Caco-2 (cell line): ENCODE measurements at places on chromosomes 6 and 20. TPM values are rescaled to one million over a fixed set of nuclear protein-coding genes. Genes with fewer than 3 reads are reported as not detected.
A peak's percentile ranks its signal among the peaks of the same experiment; 100 is the strongest.

DNA sequence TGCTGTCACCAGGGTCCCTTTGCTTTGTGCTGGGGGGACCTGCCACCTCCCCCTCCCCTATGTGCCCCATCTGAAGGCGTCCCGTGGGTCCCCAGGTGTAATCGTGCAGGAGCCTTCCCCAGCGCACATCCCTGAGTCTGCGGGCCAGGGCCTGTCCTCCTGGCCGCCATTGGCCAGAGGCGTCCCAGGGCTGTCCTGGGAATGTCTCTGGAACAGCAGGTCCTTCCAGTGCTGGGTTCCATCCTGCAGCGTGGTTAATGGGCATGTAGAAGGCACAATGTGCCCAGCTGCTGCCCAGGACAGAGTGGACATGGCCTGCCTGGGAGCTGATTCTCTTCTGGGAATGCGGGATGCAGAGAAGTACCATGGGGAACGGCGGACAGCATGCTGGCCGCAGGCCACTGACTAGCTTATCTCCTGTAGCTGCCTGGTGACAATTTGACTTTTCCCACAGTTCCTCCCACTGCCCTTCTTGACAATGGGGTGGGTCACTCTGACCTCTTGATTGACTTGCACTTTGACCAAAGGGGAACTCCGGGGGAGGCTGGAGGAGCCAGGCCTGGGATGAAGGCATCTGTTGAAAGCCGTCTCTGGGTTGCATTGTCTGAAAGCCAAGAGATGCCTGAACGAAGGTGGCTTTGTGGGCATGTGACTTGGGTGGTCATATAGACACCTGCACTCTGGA is 64.0 kb downstream of the CTCFL start:
- H3K4me3 ChIP-seq = no peak overlapping the region
- H3K27ac ChIP-seq = no peak overlapping the region
- H3K36me3 ChIP-seq = no peaks in the 10 kb centered on the region
- no peaks in the 10 kb centered on the region for H3K4me1 ChIP-seq

- H3K4me1 ChIP-seq = peaks cover 30% of the 10 kb centered on the region
- no peaks in the 10 kb centered on the region for H3K36me3 ChIP-seq
- no peaks in the 10 kb centered on the region for H3K27me3 ChIP-seq
- DNase-seq = no peak
- no peak overlapping the region for H3K27ac ChIP-seq
- H3K4me3 ChIP-seq = no peak overlapping the region
Observed at GRCh38 chr6:33853736-33854135, 49.9 kb upstream of the MLN start.

The RIMS4 gene
- total RNA-seq = 7.8 and 9.0 TPM in 2 replicates

The FAM83B gene
- 16.9 and 21.1 TPM in 2 replicates for total RNA-seq

DNA sequence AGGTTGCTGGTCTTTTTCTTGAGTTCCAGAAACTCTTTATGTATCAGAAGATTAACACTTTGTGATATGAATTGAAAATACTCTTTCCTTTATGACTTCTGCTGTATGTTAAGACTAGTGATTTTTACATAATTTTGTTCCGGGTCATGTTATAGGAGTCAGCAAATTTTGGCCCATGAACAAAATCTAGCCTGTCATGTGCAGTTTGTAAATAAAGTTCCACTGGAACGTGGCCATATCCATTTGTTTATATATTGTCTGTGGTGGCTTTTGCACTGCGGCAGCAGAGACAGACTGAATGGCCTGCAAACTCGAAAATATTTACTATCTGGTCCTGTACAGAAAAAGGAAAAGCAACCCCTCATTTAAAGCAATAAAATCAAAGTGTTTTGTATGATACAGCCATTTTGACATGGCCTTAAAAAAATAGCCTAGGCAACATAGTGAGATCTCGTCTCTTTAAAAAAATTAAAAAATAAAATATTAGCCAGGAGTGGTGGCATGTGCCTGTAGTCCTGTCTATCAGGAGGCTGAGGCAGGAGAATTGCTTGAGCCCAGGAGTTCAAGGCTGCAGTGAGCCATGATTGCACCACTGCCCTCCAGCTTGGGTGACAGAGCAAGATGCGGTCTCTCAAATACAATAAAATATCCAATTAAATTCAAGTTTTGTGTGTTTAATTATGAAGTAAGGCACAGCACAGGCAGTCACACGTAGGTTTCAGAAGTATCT is 36.9 kb downstream of the SNX9 start:
- no peaks in the 10 kb centered on the region for H3K36me3 ChIP-seq
- no peak overlapping the region for H3K27ac ChIP-seq
- H3K4me1 ChIP-seq = no peaks in the 10 kb centered on the region
- no peak overlapping the region for H3K4me3 ChIP-seq

- H3K4me3 ChIP-seq = no peak overlapping the region
- no peak overlapping the region for H3K27ac ChIP-seq
- H3K36me3 ChIP-seq = no peaks in the 10 kb centered on the region
- no peaks in the 10 kb centered on the region for H3K27me3 ChIP-seq
- no peaks in the 10 kb centered on the region for H3K4me1 ChIP-seq
- DNase-seq = no peak
Observed at GRCh38 chr6:98039904-98040607, 757.0 kb upstream of the MMS22L start.

- H3K27me3 ChIP-seq = no peaks in the 10 kb centered on the region
- H3K27ac ChIP-seq = no peak overlapping the region
- no peak overlapping the region for H3K4me3 ChIP-seq
- peaks cover 5% of the 10 kb centered on the region for H3K36me3 ChIP-seq
- no peak for DNase-seq
Observed at GRCh38 chr6:158061709-158062461, 80.2 kb downstream of the SYNJ2 start.

GRCh38 chr6:8526624-8527023 is 91.3 kb upstream of the SLC35B3 start:
- no peaks in the 10 kb centered on the region for H3K27me3 ChIP-seq
- no peaks in the 10 kb centered on the region for H3K36me3 ChIP-seq
- no peaks in the 10 kb centered on the region for H3K4me1 ChIP-seq

The PSORS1C2 gene
- not detected in 2 replicates for total RNA-seq

- no peak overlapping the region for H3K27ac ChIP-seq
- no peak for DNase-seq
- H3K4me3 ChIP-seq = no peak overlapping the region
- H3K4me1 ChIP-seq = no peaks in the 10 kb centered on the region
- H3K27me3 ChIP-seq = no peaks in the 10 kb centered on the region
Observed at GRCh38 chr6:100614933-100615332, 150.2 kb upstream of the SIM1 start.

DNA sequence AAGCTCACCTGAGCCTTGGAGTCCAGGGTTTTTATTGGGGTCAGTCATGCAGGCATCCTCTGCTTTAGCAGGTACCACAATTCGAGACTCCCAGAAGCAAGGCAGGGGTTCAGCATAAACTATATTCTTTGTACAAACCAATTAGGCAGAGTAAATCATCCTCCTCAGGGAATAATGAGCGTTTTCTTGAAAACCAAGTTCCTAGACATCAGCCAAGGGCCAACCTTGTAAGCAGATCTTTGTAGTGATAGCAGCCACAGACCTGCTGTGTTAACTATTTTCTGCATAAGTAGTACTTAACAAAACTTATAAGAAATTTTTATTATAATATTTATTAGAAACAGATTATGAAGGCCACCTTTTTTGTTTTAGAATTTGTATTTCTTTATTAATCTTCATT is 74.7 kb downstream of the STXBP5 start:
- no peaks in the 10 kb centered on the region for H3K27me3 ChIP-seq
- DNase-seq = no peak
- no peaks in the 10 kb centered on the region for H3K4me1 ChIP-seq
- no peaks in the 10 kb centered on the region for H3K36me3 ChIP-seq

- no peak for DNase-seq
- H3K27me3 ChIP-seq = no peaks in the 10 kb centered on the region; the same call in 1 of the 2 replicates
- H3K36me3 ChIP-seq = no peaks in the 10 kb centered on the region
- H3K4me1 ChIP-seq = no peaks in the 10 kb centered on the region
Observed at GRCh38 chr6:72623808-72624207, 1.9 kb downstream of the KCNQ5 start.

The SNPH gene
- total RNA-seq = 0.28 and 0.36 TPM in 2 replicates

DNA sequence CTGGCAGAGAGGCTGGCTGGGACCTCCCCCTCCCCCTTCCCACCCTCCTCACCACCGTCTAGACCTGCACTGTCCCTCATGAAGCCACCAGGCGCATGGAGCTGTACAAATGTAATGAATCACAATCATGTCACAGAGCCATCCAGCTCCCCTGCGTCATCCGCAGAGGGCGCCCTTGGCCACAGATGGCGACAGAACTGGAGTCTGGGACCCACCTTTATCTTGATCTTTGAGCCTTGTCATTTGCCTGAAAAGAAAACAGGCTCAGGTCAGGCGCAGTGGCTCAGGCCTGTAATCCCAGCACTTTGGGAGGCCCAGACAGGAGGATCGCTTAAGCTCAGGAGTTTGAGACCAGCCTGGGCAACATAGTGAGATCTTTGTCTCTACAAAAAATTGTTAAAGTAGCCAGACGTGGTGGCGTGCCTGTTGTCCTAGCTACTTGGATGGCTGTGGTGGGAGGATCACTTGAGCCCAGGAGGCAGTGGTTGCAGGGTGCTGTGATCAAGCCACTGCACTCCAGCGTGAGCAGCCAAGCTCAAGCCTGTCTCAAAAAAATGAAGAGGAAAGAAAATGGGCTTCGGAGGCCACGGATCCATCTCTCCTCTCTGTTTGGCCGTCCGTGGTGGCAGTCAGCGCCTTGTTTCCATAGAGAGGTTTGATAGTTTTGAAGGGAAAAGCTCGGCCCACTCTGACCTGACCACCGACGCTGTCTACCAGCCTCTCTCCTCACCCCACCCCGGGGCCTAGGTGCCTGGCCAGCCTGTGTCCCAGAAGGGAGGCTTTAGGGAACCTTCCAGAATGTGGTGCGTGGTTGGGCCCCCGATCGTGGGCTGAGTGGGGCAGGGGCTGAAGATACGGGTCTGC is 6.2 kb downstream of the COL9A3 start:
- H3K36me3 ChIP-seq = no peaks in the 10 kb centered on the region
- H3K4me3 ChIP-seq = no peak overlapping the region
- DNase-seq = peak; percentile 88
- H3K4me1 ChIP-seq = peaks cover 5% of the 10 kb centered on the region
- H3K27ac ChIP-seq = peak overlapping the region; percentile 29

GRCh38 chr6:45156075-45156474 is 172.1 kb upstream of the RUNX2 start:
- no peaks in the 10 kb centered on the region for H3K27me3 ChIP-seq
- H3K36me3 ChIP-seq = no peaks in the 10 kb centered on the region
- peaks cover 11% of the 10 kb centered on the region; the same call in 1 of the 2 replicates for H3K4me1 ChIP-seq
- DNase-seq = no peak
- no peak overlapping the region for H3K4me3 ChIP-seq

DNA sequence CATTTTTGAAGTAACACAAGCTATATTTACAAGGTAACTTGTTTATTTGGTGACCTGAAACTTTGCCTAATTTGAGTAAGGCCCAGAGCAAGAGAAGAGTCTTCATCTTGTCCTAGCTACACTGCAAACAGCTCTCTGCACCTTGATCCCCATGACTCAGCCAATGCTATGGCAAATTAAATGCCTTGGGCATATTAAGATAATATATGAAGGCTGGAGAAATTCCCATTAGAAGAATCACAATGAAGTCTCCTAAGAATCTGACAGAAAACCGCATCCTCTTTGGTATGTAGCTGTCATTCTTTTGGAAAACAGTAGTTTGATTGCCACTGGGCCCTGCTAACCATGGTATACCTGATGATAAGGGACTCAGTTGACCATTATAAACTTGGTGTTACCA is 204.5 kb downstream of the UBE3D start:
- no peak for DNase-seq
- no peak overlapping the region for H3K27ac ChIP-seq
- H3K36me3 ChIP-seq = no peaks in the 10 kb centered on the region
- no peaks in the 10 kb centered on the region for H3K27me3 ChIP-seq
- no peak overlapping the region for H3K4me3 ChIP-seq
- H3K4me1 ChIP-seq = no peaks in the 10 kb centered on the region

The CCN5 gene
- not detected in 2 replicates for total RNA-seq

The ZNF391 gene
- total RNA-seq = 5.0 TPM in 2 replicates

GRCh38 chr20:17497821-17498580 is 33.2 kb downstream of the BFSP1 start:
- H3K27me3 ChIP-seq = no peaks in the 10 kb centered on the region
- no peak overlapping the region for H3K27ac ChIP-seq
- H3K4me1 ChIP-seq = no peaks in the 10 kb centered on the region
- DNase-seq = no peak

- no peaks in the 10 kb centered on the region for H3K4me1 ChIP-seq
- no peak overlapping the region for H3K4me3 ChIP-seq
- H3K27ac ChIP-seq = no peak overlapping the region
- no peaks in the 10 kb centered on the region for H3K27me3 ChIP-seq
- no peak for DNase-seq
Observed at GRCh38 chr6:123588546-123588895, 48.2 kb downstream of the TRDN start.

DNA sequence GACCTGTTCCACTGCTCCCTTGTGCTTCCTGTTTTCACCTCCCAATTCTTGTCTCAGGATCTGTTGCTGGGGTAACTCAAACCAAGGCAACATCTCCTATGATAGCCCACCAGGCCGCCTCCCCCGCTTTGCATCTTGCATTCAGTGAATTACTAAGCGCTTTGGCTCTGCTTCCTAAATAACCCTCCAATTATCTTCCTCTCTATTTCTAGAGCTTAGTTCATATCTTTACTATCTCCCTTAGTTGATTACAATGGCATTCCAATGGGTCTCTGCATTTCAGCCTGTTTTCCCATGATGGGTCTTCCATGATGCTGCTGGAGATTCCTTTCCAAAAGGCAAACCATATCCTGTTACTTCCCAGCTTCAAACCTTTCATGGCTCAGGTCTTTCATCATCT is 117.2 kb upstream of the FERMT1 start:
- H3K36me3 ChIP-seq = no peaks in the 10 kb centered on the region
- no peak for DNase-seq
- no peak overlapping the region for H3K4me3 ChIP-seq
- no peaks in the 10 kb centered on the region for H3K4me1 ChIP-seq
- no peak overlapping the region for H3K27ac ChIP-seq
- no peaks in the 10 kb centered on the region; the same call in 1 of the 2 replicates for H3K27me3 ChIP-seq

DNA sequence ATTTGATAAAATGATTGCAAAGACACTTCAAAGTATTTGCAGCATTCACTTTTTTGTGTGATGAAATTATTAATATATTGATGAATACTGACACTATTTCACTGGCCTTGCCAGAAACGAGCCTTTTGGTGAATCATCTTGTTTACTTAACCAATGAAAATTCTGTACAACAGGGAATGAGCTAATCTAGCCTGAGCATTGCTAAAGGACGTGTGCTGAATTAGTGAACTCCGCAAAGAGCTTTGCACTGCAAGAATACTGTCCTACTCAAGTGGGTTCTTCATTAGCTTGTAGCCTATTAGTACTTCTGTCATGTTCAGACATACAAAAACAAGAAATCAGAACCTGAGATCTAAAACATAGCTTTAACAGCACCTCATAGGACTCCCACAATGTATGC is 172.0 kb upstream of the NRSN1 start:
- no peaks in the 10 kb centered on the region for H3K27me3 ChIP-seq
- no peak overlapping the region for H3K27ac ChIP-seq
- no peak overlapping the region for H3K4me3 ChIP-seq

- no peaks in the 10 kb centered on the region for H3K4me1 ChIP-seq
- no peak overlapping the region for H3K4me3 ChIP-seq
- DNase-seq = no peak
- H3K27ac ChIP-seq = no peak overlapping the region
Observed at GRCh38 chr6:124496334-124496733, 465.9 kb upstream of the RNF217 start.
